ENCODE measurements at places on chromosomes 13 and 19.

DNA sequence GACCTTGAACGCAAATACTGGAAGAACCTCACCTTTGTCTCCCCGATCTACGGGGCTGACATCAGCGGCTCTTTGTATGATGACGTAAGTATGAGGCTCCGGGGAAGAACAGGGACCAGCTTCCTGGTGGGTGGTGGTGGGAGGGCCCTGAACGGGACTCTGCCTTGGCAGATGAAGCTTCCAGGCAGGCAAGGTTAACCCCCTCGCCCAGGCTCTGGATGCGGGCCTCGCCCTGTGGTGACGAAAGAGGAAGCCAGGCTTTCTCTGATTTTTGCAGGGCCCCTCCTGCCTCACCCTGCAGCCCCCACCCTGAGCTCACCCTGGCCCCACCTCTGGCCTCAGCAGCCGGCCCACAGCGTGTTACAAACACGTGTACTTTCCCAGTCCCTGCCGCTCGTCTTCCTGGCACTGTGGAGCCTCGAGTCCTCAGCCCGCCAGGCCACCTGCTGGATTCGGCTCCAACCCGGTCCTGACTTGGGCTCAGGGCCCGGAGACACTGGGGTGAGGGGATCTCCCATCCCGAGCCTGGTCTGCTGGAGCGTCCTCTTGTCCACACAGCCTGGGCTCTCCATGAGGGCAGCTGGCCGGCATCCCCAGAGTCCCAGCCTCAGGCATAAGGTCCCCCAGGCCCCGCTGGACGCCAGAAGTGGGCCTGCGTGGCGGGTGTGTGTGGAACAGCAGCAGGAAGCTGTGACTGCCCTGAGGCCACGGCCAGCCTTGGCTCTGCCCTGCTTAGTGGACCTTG, 72.4 kb downstream of the KDM4B start:
- DNase-seq: no peak

- no peak for DNase-seq
Observed at GRCh38 chr13:76267216-76267615, 619.0 kb downstream of the KCTD12 start.

DNA sequence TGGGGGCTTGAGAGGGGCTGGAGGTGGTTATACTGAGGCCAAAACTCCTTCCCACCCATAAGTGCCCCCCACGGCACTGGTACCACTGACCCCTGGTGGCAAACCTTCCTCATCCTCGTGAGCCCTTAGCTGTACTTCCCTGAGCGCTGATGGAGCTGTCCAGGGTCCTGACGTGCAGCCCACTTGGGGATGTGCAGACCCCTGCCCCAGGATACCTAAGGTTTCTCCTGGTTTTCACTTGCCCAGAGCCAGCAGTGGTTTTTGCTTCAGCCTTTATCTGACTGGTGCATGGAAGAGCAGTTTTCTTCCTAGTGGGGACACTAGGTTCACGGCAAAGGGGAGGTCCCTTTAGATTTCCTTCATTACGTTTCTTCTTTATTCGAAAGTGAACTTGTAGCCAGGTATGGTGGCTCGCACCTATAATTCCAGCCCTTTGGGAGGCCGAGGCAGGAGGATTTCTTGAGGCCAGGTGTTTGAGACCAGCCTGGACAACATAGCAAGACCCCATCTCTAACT, 28.7 kb upstream of the KCTD15 start:
- peak; percentile 22 for DNase-seq

DNA sequence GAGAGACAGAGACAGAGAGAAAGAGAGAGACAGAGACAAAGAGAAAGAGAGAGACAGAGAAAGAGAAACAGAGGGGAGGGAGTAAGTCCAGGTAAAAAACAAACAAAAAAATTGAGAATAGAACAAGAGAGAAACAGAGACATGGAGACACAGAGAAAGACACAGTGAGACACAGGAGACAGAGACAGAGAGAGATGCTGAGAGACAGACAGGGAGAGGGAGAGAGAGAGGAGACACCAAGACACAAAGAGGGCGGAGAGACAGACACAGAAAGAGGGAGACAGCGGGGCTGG, 5.8 kb upstream of the PROZ start:
- no peak for DNase-seq

DNA sequence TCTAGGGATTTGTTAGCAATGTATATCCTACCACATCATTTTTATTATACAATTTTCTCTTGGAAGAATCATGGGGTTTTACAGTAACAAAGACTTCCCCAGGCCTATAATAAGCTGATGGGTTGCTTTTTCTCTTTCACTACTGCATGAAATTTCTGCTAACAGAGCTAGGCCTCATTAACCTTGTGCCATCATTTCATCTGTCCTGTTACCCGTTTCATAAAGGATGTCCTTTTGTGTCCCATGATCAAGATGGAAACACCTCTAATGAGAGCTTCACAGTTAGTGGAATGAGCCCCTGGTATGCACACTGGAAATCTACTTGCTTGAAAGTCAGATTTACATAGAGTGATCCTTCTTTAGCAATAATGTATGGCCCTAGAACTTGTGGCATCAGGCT, 138.7 kb downstream of the RXFP2 start:
- DNase-seq: no peak

Data from activated naive CD8-positive, alpha-beta T cell treated with anti-CD3 and anti-CD28 coated beads, Interleukin-2, amount 50 U/mL, for 24 hours (primary cell).